ENCODE measurements at places on chromosomes 11 and 22.

GRCh38 chr11:67489885-67490726 is 7.3 kb downstream of the AIP start:
- no peak for DNase-seq

DNA sequence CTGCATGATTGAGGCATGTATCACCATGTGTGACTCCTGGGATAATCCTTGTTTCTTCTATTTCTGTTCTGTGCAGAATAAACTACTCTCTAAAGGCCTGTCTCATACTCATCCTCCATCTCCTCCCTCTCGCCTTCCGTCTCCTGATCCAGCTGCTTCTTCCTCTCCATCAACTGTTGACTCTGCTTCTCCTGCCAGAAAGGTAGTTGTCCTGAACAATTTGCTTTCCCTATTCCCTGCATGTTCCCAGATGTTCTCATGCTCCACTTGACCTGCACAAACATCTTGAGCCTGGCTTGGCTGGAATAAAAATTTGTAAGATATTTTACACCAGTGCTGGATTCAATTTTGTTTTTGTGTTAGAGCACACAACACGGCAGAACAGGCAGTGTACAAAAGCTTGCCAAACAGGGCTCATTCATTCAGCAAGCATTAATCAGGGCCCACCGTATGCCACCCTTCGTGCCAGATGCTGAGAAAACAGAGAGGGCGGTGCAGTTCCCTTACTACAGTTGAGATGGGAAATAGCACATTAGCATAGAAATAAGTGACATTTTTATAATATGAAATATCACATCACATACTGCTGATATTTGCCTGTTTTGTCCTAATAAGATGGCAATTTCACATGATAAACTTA is 133.3 kb upstream of the PARVA start:
- no peak for DNase-seq

GRCh38 chr11:86220653-86221052 is 23.9 kb upstream of the EED start:
- no peak for DNase-seq

DNA sequence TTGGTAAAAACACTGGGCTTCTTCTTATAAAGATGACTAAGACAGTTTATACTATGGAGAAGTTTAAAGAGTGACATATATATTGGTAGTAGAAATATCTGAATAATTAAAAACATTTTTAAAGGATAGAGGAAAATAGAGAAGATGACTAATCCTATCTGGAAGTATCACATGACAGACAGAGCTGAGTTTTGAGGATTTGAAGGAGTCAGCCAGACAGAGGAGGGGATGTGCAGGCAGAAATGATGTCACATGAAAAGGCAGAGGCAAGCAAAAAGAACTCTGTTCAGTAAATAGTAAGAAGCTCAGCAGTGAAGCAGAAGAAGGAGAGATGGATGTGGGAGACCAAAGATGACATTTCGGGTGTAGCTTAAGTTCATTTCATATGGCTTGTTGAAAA is 1.6 kb downstream of the OR10A2 start:
- no peak for DNase-seq

- no peak for DNase-seq
These were observed 15.1 kb downstream of the OR51E1 start for GRCh38 chr11:4658629-4659445.

- DNase-seq, result no peak
These were observed 37.1 kb downstream of the CDKN1C start for GRCh38 chr11:2848497-2848896.

GRCh38 chr11:60657888-60658287 is 41.5 kb upstream of the MS4A8 start:
- DNase-seq, result no peak

- no peak for DNase-seq
These were observed 36.2 kb upstream of the PAK1 start for GRCh38 chr11:77510095-77510494.

DNA sequence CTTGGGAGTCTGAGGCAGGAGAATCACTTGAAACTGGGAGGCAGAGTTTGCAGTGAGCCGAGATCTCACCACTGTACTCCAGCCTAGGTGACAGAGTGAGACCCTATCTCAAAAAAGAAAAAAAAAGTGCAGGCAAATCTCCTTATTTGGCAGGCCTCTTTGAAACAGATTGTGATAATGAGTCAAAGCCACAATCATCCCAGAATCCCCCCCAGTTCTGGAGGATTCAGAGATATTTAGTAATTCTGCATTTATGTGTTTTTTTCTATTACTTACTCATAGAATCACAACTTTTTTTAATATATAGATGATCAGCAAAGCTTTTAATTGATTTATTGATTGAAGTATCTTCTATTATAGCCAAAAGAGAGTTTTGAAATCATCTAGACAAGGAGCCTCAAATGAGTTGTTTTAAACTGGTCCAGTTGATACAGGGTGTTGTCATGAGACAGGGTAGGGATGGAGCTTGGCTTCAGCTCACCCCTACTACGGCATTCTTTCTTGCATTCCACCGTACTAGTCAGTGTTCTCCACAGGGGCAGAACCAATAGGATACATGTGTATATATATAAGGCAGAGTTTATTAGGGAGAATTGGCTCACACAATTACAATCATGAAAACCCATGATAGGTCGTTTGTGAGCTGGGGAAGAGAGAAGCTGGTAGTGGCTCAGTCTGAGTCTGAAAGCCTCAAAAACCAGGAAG is 39.3 kb upstream of the SORL1 start:
- DNase-seq, result no peak

DNA sequence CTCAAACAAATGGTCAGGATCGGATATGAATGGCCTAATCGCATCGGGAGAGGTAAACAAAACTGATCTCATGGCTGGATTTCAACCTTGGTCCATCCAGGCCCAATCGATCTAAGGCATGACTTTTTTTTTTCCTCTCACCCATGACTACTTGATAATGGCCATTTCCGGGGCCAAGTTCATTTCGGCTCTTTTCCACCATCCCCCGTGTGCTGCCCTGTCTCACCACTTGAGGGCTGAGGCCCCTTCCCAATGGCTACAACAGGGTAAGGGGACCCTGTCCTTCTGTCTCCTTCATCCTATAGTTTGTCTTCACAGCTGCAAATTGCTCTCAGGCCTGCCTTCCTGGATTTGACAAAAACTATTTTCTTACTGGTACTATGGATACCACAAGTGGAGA is 26.7 kb downstream of the GRAP2 start:
- DNase-seq, result no peak

DNA sequence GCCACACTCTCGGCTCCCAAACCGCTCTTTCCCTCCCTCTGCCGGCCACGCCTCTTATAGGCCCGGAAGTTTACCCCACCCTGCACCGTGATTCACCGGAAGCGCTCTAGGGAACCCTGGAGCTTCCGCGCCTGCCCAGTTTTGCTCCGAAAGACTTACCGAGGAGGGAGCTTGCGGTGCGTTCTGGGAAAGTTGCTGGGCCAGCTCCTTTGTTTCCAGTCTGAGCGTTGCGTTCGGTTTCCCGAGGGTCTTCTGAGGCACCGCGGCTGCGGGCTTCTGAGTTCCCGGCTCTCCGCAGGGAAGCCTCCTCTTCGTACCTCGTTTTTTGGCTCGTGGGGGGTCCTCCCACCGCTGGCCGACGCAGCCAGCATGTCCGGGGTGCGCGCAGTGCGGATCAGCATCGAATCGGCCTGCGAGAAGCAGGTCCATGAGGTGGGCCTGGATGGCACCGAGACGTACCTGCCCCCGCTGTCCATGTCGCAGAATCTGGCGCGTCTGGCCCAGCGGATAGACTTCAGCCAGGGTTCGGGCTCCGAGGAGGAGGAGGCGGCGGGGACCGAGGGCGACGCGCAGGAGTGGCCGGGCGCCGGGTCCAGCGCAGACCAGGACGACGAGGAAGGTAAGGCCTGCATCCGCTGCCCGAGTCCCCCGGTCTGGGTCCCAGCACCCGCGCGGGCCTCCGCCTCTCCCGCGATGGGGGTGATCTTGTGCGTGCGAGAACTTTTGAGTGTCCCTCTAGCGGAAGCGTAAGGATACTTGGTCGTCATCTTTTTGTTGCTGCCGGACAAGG is at the start of gene MED17:
Gene MED17, plus strand, starts transcription at position 138 of the 790 bp plus-strand sequence. Its CDS starts 232 bp downstream, at position 370.
- peak; percentile 78 for DNase-seq

DNA sequence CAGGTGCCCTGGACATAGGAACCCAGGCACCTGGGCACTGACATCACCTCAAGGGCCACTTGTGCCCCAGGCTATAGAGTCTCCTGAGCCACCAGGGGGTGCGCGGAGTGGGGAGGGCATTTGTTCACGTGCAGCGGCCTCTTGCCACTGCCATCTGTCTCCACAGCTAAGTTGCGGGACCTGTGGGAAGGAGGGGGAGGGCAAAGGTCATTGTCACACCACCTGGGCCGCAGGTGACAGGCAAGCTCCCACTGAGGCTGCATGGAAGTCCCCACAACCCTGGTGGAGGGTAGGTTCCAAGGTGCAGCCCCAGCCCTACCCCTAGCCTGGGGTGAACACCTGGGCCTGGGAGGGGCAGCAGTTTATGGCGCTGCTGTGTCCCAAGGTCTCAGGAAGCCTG is 79.5 kb downstream of the PIWIL3 start:
- DNase-seq, result no peak

- DNase-seq, result no peak
These were observed 45.8 kb downstream of the PC start for GRCh38 chr11:66912361-66912760.

DNA sequence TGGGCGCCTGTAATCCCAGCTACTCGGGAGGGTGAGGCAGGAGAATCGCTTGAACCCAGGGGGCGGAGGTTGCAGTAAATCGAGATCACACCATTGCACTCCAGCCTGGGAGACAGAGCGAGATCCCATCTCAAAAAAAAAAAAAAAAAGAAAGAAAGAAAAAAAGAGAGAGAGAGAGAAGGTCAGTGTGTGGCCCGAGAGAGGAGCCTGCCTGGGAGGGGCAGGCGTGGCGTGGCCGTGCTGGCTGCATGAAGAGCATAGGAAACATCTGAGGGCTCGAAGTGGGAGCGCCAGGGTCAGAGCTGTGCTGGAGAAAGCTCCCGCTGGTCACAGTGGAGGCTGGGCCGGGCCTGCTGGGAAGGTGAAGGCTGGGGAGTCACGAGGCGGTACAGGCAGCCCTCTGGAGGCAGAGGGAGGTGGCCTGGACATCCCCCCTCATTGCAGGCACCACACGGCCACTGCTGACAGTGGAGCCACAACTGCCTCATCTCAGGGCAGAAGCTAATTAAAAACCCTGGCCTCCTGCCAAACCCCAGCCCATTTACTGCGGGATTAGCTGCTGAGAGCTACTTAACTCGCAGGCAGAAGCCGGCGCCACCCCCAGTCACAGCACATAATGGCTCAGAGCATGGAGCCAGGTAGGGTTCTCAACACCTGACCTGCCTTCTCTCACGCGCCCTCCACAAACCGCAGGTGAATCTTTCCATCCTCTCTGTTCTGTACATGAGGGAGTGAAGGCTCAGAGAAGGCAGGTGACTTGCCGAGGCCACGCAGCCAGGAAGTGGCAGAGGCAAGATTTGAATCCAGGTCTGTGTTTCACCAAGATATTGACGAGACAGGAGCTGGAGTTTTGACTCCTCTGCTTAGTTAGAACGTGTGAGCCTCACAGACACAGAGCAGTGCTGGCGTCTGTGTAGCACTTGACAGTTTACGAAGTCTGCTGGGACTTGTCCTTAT is 32.6 kb downstream of the NFAM1 start:
- DNase-seq, result no peak
